ENCODE measurements at places on chromosomes 16 and 17. TPM values are rescaled to one million over a fixed set of nuclear protein-coding genes. Genes with fewer than 3 reads are reported as not detected.

PLA2G10 gene
- total RNA-seq = not detected

GRCh38 chr16:12613131-12613991, 190.3 kb downstream of the CPPED1 start:
- no peak for DNase-seq

GRCh38 chr16:8878523-8878911, 3.6 kb upstream of the LITAFD start:
- DNase-seq = no peak

GRCh38 chr16:878072-878784, 77.7 kb upstream of the GNG13 start:
- DNase-seq = no peak
